Fibroblast of lung (primary cell): ENCODE measurements at places on chromosomes 3 and 15. TPM values are rescaled to one million over a fixed set of nuclear protein-coding genes. Genes with fewer than 3 reads are reported as not detected.

Gene CPLX3
- total RNA-seq, result not detected in 2 replicates

DNA sequence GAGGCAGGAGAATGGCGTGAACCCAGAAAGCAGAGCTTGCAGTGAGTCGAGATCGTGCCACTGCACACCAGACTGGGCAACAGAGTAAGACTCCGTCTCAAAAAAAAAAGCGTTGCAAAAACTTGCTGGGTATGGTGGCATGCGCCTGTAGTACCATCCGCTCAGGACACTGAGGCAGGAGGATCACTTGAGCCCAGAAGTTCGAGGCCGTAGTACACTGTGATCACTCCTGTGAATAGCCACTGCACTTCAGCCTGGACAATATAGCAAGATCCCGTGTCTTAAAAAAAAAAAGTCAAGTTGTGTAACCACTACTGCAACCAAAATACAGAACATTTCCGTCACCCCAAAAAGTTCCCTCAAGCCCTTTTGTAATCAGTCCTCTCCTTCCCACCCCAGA lies 1.5 kb downstream of the ARPC4 start:
- no peak overlapping the region for H3K27ac ChIP-seq
- no peak overlapping the region for H3K4me3 ChIP-seq
- peaks cover 3% of the 10 kb centered on the region for H3K4me1 ChIP-seq
- peaks cover 17% of the 10 kb centered on the region for H3K36me3 ChIP-seq

Gene SLC12A1
- not detected in 2 replicates for total RNA-seq

- no peak for DNase-seq
- H3K4me3 ChIP-seq, result no peak overlapping the region
- H3K36me3 ChIP-seq, result no peaks in the 10 kb centered on the region
- no peak overlapping the region for H3K27ac ChIP-seq
Measured at GRCh38 chr3:184663756-184664155, 48.1 kb downstream of the MAGEF1 start.

Gene SELENOS
- total RNA-seq, result 59.8 and 66.2 TPM in 2 replicates

Gene CCDC54
- not detected in 2 replicates for total RNA-seq

- no peak overlapping the region for H3K4me3 ChIP-seq
- H3K27me3 ChIP-seq, result no peaks in the 10 kb centered on the region
- peaks cover 9% of the 10 kb centered on the region for H3K4me1 ChIP-seq
- no peak overlapping the region for H3K27ac ChIP-seq
- peaks cover 14% of the 10 kb centered on the region for H3K36me3 ChIP-seq
- DNase-seq, result no peak
Measured at GRCh38 chr3:197956626-197956988, 3.4 kb upstream of the LMLN start.

Gene AVEN
- total RNA-seq, result 19.2 and 24.7 TPM in 2 replicates

- no peaks in the 10 kb centered on the region for H3K27me3 ChIP-seq
- H3K27ac ChIP-seq, result no peak overlapping the region
- no peaks in the 10 kb centered on the region for H3K36me3 ChIP-seq
- no peak for DNase-seq
Measured at GRCh38 chr3:80052271-80052670, 284.5 kb upstream of the ROBO1 start.

DNA sequence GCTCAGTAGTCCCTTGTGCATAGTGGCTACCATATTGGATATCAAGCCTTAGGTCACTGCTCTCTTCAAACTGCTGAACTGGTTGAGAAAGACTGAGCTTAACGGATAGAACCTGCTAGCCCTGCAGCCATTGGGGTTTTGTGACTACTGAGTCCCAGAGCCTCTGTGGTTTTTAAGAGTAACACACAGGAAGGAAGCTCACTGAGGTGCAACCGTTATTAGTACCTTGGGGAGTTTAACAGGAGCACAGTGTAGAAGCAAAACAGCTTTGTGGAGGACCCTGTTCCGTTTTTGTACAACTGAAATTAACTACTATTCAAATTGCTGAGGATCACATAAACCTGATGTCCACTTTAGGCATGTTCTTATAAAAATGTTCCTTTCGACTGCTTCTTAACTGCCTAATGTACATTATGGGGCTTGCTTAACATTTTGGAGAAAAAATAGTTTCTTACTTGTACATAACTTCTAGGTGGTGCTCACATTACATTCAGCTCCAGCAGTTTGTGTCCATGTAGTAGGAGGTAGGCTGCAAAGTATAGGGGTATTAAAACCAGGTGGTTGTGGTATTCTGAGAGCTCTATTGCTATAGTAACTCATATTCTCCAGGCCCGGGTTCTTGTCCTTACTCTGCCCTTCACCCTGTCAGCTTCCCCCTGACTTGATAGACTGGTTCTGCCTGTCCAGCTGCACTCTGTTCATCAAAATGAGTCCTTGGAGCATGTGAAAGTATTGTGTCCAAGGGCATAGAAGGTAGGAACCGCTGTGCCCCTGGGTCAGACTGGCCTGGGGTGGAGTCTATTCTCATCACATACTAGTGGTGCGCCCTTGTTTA lies 17.3 kb downstream of the PXK start:
- H3K36me3 ChIP-seq, result no peaks in the 10 kb centered on the region
- no peak overlapping the region for H3K27ac ChIP-seq
- peaks cover 4% of the 10 kb centered on the region for H3K4me1 ChIP-seq

Gene THPO
- total RNA-seq, result 0.50 and 0.51 TPM in 2 replicates

Gene TNK2
- total RNA-seq, result 6.9 and 10.7 TPM in 2 replicates

- H3K27ac ChIP-seq, result no peak overlapping the region
- H3K36me3 ChIP-seq, result no peaks in the 10 kb centered on the region
- no peak overlapping the region for H3K4me3 ChIP-seq
- no peaks in the 10 kb centered on the region for H3K27me3 ChIP-seq
Measured at GRCh38 chr3:156620260-156620659, 54.1 kb upstream of the TIPARP start.

Gene CD96
- total RNA-seq, result under 0.01 TPM in 1 of 2 replicates, not detected in the other

DNA sequence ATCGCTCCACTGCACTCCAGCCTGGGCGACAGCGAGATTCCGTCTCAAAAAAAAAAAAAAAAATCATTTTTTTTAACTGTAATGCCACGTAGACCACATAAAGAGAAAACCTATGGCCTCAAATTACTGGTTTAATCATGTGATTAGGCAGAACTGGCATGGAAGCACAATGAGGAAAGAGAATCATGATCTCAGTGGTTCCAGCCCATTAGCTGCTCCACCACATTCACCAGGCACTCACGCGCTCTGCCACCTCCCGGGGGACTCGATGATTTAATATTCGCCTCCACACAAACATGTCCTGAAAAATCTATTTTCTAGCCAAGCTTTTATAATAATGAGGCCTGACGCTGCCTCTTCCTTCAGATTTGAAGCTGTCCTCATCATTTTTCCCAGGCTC lies 204.7 kb downstream of the TBL1XR1 start:
- H3K4me1 ChIP-seq, result no peaks in the 10 kb centered on the region
- H3K27ac ChIP-seq, result no peak overlapping the region
- H3K27me3 ChIP-seq, result no peaks in the 10 kb centered on the region
- H3K36me3 ChIP-seq, result no peaks in the 10 kb centered on the region

- H3K36me3 ChIP-seq, result no peaks in the 10 kb centered on the region
- no peaks in the 10 kb centered on the region for H3K4me1 ChIP-seq
- H3K27ac ChIP-seq, result no peak overlapping the region
- no peak overlapping the region for H3K4me3 ChIP-seq
- no peaks in the 10 kb centered on the region for H3K27me3 ChIP-seq
Measured at GRCh38 chr15:76470691-76471090, 134.1 kb downstream of the ISL2 start.

Gene PRICKLE2
- total RNA-seq, result 25.9 and 29.4 TPM in 2 replicates

Gene CDHR4
- total RNA-seq, result under 0.01 TPM in 1 of 2 replicates, not detected in the other

GRCh38 chr3:134392336-134392983 lies 18.2 kb upstream of the AMOTL2 start:
- DNase-seq, result peak; percentile 39
- no peak overlapping the region for H3K4me3 ChIP-seq
- no peaks in the 10 kb centered on the region for H3K36me3 ChIP-seq
- peaks cover 2% of the 10 kb centered on the region for H3K4me1 ChIP-seq

DNA sequence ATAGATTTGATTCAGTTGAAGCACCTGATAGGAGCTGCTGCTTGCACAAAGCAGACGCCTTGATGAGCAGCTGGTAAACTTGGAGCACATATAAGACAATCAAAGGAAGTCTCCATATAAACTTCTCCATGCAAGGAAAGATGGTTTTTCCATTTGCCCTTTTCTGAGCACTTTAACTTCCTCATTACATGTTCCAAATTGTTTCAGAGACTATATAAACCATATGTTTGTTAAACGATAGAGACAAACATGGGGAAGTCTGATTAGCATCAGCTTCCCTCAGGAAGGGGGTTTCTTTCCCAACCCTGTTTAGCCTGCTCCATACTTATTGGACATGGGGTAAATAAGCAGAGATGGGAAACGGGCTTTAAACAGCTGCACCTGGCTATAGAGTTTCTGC lies 88.0 kb downstream of the DHX36 start:
- no peaks in the 10 kb centered on the region for H3K36me3 ChIP-seq
- no peaks in the 10 kb centered on the region for H3K4me1 ChIP-seq
- no peaks in the 10 kb centered on the region for H3K27me3 ChIP-seq
- no peak overlapping the region for H3K4me3 ChIP-seq

DNA sequence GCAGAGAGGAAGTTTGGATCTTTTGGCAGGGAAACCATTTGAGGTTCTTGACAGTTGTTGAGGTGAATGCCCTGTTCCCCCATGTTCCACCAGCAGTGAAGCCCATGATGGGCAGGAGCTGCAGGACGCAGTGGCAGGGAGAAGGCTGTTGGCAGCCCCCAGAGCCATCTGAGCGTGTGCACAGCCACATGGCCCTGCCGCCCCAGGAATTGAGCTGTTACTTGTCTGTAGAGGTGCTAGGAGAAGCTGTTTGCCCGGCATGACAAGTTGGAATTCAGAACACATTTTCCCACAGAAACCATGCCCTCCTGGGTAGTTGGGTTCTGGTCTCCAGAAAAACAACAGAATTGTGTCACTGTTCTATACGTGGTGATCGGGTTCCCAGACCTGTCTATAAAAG lies 218.2 kb upstream of the NR2E3 start:
- H3K27ac ChIP-seq, result no peak overlapping the region
- DNase-seq, result no peak
- H3K4me3 ChIP-seq, result no peak overlapping the region
- H3K27me3 ChIP-seq, result no peaks in the 10 kb centered on the region
- no peaks in the 10 kb centered on the region for H3K36me3 ChIP-seq
- H3K4me1 ChIP-seq, result peaks cover 10% of the 10 kb centered on the region

DNA sequence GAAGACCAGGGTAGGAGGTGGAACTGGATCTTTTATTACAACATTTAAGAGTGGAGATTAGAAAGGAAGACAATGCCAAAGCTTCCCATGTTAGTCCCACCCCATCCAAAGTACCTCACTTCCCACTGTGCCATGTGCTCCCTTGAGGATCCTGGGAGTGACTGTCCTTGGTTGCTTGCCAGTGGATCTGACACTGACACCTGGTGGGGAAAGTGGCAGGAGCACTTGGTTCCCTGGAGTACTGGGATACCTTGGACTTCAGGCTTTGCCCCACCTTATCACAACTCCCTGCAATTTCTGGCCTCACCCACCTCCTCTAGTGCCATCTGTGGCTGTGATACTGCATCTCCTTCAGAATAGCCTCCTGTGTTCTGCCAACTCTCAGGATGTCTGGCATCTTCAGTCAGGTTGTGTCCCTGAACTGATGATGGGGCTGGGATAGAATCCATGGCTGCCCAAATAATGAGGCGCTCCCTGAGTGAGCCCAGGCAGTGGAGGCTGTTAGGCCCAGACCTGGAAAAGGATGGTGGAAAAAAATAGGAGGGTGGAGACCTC lies 1.3 kb downstream of the ELL3 start:
- peak; percentile 48 for DNase-seq
- no peak overlapping the region for H3K4me3 ChIP-seq
- peaks cover 2% of the 10 kb centered on the region for H3K4me1 ChIP-seq
- peaks cover 8% of the 10 kb centered on the region for H3K36me3 ChIP-seq
- no peaks in the 10 kb centered on the region for H3K27me3 ChIP-seq

Gene IQCF5
- not detected in 2 replicates for total RNA-seq

DNA sequence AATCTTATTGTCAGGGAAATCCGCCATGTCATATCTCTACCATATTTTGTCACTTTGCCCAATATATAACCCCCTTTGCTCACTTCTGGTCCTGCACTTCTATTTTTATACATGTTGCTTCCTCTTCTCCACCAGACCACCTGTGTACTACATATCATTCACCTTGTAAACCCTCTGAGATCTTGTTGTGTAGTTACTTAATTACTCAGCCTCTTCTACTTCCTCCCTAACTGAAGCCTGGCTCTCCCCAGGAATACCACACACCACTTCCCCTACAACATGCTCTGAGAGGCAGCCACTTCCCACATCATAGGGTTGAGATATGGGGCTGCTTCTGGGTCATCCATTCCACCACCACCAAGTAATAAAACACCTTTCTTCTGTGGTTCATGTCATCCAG lies 10.0 kb downstream of the HEXA start:
- no peak for DNase-seq
- H3K4me3 ChIP-seq, result no peak overlapping the region
- H3K27ac ChIP-seq, result no peak overlapping the region

GRCh38 chr15:77852241-77853007 lies 219.7 kb upstream of the LINGO1 start:
- H3K4me3 ChIP-seq, result no peak overlapping the region
- no peaks in the 10 kb centered on the region for H3K4me1 ChIP-seq
- no peak overlapping the region for H3K27ac ChIP-seq
- H3K27me3 ChIP-seq, result peaks cover 6% of the 10 kb centered on the region

Gene CCR8
- total RNA-seq, result not detected in 2 replicates

Gene FAM107A
- total RNA-seq, result under 0.01 TPM in 2 replicates

Gene PLA2G4F
- total RNA-seq, result not detected in 2 replicates

DNA sequence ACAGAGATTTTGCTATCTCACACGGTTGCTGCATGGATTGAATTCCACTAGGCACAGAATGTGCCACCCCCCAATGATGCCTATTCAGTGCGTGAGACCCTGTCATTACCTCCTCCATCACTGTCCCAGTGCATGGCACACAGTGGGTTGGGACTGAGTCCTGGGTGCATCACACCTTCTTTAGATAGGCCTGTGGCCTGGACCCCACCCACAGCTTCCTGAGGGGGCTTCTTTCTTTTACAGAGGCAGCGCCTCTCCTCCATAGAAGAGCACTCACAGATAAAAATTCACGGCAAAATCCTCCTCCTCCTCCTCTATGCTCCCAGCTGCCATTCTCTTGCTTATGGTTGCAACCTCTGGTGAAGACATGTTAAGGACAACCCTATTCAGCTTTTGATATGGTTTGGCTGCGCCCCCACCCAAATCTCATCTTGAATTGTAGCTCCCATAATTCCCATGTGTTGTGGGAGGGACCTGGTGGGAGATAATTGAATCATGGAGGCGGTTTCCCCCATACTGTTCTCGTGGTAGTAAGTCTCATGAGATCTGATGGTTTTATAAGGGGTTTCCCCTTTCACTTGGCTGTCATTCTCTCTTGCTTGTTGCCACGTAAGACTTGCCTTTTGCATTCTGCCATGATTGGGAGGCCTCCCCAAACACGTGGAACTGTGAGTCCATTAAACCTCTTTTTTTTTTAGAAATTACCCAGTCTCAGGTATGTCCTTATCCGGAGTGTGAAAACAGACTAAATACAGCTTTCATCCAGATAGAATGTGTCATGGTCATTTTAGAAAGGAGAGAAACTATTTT lies 147.6 kb downstream of the KLF13 start:
- peaks cover 26% of the 10 kb centered on the region for H3K4me1 ChIP-seq
- no peaks in the 10 kb centered on the region for H3K27me3 ChIP-seq
- no peak for DNase-seq
- no peak overlapping the region for H3K27ac ChIP-seq
- no peak overlapping the region for H3K4me3 ChIP-seq
